ENCODE measurements at places on chromosomes 12 and 14.
A peak's percentile ranks its signal among the peaks of the same experiment; 100 is the strongest.

- no peak overlapping the region for H3K27ac ChIP-seq
- no peak for DNase-seq
- H3K4me1 ChIP-seq = peaks cover 4% of the 10 kb centered on the region
- H3K4me3 ChIP-seq = no peak overlapping the region
- H3K36me3 ChIP-seq = no peaks in the 10 kb centered on the region
Measured at GRCh38 chr12:115450710-115451109, 766.7 kb upstream of the TBX3 start.

DNA sequence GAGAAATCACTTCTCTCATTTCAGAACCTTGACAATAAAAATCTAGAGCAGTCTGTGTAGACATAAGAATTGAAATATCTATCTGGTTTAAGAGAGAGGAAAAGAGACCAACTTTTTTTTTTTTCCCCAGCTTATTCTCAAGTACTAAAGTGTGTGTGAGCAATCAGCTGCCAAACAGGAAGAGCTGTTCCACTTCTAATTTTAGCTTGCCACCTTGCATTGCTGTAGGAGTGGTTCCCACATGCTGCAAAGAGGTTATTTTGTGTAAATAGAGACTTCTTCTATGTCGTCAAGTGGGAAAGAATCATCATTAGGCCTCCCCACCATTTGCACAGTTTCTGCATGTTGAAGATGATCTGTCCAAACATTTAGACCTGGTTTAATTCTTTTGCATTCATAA, 142.6 kb downstream of the NPAS3 start:
- DNase-seq = no peak
- H3K4me1 ChIP-seq = no peaks in the 10 kb centered on the region
- H3K27ac ChIP-seq = no peak overlapping the region

DNA sequence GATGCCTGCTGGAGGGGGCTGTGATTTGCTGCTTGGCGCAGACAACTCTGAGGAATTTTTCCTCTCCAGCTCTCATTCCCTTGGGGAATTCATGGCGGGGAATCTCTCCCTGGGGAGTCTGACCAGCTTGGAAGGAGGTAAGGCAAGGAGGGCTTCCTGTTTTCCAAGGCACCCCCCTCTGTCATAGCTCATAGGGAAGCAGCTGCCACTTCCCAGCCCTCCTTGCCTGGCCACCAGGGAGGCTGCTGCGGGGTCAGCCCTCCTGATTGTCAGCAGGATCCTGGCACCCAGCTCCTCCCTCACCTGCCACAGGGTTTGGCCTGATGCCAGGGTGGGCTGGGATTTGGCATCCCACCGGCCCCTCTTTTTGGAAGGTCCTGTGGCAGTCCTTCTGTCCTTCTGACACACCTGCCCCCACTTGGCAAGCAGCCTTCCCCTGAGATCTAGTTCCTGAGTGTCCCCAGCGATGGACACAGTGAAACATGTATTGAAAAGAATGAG, 74.9 kb downstream of the TSPAN9 start:
- no peak overlapping the region for H3K27ac ChIP-seq
- no peak overlapping the region for H3K4me3 ChIP-seq
- H3K36me3 ChIP-seq = no peaks in the 10 kb centered on the region
- no peaks in the 10 kb centered on the region for H3K4me1 ChIP-seq
- no peaks in the 10 kb centered on the region for H3K27me3 ChIP-seq

DNA sequence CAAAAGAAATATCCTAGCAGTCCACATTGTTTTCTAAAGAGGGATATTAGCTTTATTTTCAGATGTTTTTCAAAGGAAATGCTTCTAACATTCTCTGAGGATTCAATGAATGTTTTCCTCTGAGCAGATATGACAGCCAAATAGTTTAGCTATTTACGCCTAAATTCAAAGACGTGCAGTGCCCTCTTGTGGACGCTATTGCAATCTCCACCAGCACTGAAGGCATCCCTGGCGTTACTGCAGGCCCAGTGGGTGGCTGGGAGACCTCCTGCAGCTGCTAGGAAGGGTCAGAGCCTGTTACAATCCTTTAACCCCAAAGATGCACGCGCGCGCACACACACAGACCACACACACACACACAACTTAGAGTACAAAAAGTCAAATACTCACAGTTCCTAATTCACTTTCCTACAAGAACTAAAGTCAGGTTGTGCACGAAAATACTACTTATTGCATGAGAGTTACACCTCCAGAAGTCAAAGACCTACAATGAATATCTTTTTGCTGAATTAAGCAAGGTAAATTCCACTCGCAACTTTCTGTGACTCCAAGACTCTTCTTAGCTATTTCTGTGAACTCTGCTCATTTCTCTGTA, 589.3 kb upstream of the TMEM132C start:
- H3K27ac ChIP-seq = no peak overlapping the region
- no peaks in the 10 kb centered on the region for H3K27me3 ChIP-seq
- H3K4me3 ChIP-seq = no peak overlapping the region
- peak; percentile 97 for DNase-seq
- H3K4me1 ChIP-seq = peaks cover 6% of the 10 kb centered on the region

GRCh38 chr12:29427964-29428363, 47.0 kb upstream of the ERGIC2 start:
- H3K4me3 ChIP-seq = no peak overlapping the region
- DNase-seq = peak; percentile 53
- H3K36me3 ChIP-seq = no peaks in the 10 kb centered on the region
- peaks cover 56% of the 10 kb centered on the region for H3K4me1 ChIP-seq

GRCh38 chr14:50045039-50045711, 71.2 kb downstream of the VCPKMT start:
- DNase-seq = peak; percentile 97
- H3K27ac ChIP-seq = peak overlapping the region; percentile 97
- H3K4me3 ChIP-seq = no peak overlapping the region
- no peaks in the 10 kb centered on the region for H3K27me3 ChIP-seq
- H3K36me3 ChIP-seq = no peaks in the 10 kb centered on the region

- no peaks in the 10 kb centered on the region for H3K4me1 ChIP-seq
- no peak for DNase-seq
- H3K27ac ChIP-seq = no peak overlapping the region
- no peaks in the 10 kb centered on the region for H3K27me3 ChIP-seq
- H3K4me3 ChIP-seq = no peak overlapping the region
- no peaks in the 10 kb centered on the region for H3K36me3 ChIP-seq
Measured at GRCh38 chr14:106120101-106120500, 593.7 kb downstream of the TMEM121 start.

GRCh38 chr12:59595883-59596540, at the start of gene SLC16A7:
Gene SLC16A7 (plus strand): TSS chr12:59596029. CDS start chr12:59704802, 108,773 bp downstream.
- peaks cover 17% of the 10 kb centered on the region for H3K4me1 ChIP-seq
- H3K4me3 ChIP-seq = peak within 1 kb of the TSS; percentile 94
- peak; percentile 84 for DNase-seq
- H3K27ac ChIP-seq = peak within 1 kb of the TSS; percentile 41
- no peaks in the 10 kb centered on the region for H3K27me3 ChIP-seq

DNA sequence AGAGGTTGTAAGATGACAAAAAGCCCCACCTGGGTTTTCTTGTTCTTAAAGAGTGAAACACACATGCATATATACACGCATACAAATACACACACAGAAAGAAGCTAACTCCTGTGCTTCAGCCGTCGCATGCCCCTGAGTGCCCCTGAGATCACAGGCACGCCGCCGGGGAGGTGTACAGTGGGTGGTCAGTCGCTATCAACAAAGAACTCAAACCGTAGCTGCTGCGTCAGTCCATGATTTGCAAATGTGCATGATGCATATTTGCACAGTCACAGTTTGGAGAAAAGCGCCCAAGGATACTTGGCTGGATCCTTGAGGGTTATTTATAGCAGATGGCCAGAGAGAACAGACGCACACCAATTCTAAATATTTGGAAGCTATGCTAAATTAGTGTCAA, 206.9 kb downstream of the TMEM132D start:
- no peak overlapping the region for H3K4me3 ChIP-seq
- no peaks in the 10 kb centered on the region for H3K36me3 ChIP-seq
- no peak overlapping the region for H3K27ac ChIP-seq

- no peaks in the 10 kb centered on the region for H3K36me3 ChIP-seq
- H3K4me3 ChIP-seq = no peak overlapping the region
- no peak for DNase-seq
- H3K27me3 ChIP-seq = no peaks in the 10 kb centered on the region
- no peaks in the 10 kb centered on the region for H3K4me1 ChIP-seq
Measured at GRCh38 chr12:49809906-49810389, 18.3 kb downstream of the NCKAP5L start.

- H3K4me3 ChIP-seq = no peak overlapping the region
- H3K36me3 ChIP-seq = no peaks in the 10 kb centered on the region
- H3K27me3 ChIP-seq = peaks cover 31% of the 10 kb centered on the region
Measured at GRCh38 chr14:44866770-44867169, 95.0 kb downstream of the KLHL28 start.

DNA sequence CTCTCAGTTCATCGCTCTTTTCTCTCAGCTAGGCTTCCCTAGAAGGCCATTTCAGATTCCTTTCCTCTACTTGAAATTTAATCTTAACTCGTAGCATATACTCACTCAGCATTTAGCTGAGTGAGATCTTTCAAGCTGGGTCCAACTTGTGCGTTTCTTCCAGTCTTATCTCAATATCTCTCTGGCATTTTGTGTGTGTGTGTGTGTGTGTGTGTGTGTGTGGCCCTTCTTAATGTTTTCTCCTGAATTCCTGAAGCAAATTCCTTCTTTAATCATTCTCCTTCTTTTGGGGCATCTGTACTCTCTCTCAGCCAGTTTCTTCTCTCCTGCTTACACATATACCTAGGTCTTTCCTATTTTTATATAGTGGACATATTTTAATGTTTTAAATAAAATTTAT, 129.1 kb downstream of the KITLG start:
- H3K27ac ChIP-seq = no peak overlapping the region
- no peaks in the 10 kb centered on the region for H3K36me3 ChIP-seq
- no peak for DNase-seq
- no peak overlapping the region for H3K4me3 ChIP-seq

DNA sequence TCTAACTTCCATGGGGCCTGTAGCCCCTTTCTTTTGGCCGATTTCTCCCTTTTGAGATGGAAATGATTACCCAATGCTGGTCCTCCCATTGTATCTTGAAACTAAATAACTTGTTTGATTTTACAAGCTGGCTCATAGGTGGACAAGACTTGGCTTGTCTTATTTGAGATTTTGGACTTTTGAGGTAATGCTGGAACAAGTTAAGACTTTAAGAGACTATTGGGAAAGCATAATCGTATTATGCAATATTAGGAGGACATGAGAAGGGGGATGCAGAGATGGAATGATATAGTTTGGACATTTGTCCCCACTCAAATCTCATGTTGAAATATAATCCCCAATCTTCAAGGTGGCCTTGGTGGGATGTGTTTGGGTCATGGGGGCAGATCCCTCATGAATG, 49.2 kb upstream of the LYZ start:
- H3K36me3 ChIP-seq = no peaks in the 10 kb centered on the region
- DNase-seq = no peak
- no peaks in the 10 kb centered on the region for H3K4me1 ChIP-seq
- H3K27me3 ChIP-seq = 0 out of 2 replicates have a peak, but pooled peaks cover 3% of the 10 kb centered on the region
- no peak overlapping the region for H3K4me3 ChIP-seq

- no peak overlapping the region for H3K27ac ChIP-seq
- no peaks in the 10 kb centered on the region for H3K36me3 ChIP-seq
- no peaks in the 10 kb centered on the region for H3K27me3 ChIP-seq
- DNase-seq = no peak
Measured at GRCh38 chr14:105388110-105388951, 10.0 kb upstream of the TEX22 start.

DNA sequence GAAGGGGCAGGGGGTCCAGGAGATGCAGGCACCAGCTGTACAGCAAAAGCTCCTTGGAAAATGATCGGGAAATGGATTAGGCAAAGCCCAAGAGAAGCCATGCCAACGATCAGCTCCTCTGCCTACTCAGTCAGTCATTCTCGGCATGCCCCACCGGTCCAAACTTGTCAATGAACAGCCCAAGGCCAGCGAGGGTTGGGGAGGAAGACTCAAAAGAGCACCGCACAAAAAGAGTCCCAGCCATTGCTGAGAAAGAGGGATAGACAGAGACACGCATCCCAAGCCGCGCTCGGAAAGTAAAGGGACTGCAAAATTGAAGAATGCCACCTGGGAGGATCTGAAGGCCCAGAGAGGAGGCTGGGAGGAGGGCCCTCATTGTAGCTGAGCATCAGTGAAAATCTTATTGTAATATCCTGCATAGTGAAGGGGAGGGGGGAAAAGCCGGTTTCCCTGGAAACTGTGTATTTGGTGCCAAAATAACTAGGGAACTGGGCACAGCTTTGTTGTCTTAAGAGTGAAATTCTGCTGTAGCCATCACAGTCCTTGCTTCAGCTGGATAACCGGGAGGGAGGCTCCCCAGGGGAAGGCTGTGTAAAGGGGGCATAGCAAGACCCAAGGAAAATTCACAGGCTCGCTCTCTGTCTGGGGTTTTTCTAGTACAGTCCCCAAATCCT, 4.7 kb downstream of the KDM2B start:
- H3K27me3 ChIP-seq = no peaks in the 10 kb centered on the region
- peaks cover 11% of the 10 kb centered on the region for H3K36me3 ChIP-seq
- peak overlapping the region; percentile 39 for H3K4me3 ChIP-seq

DNA sequence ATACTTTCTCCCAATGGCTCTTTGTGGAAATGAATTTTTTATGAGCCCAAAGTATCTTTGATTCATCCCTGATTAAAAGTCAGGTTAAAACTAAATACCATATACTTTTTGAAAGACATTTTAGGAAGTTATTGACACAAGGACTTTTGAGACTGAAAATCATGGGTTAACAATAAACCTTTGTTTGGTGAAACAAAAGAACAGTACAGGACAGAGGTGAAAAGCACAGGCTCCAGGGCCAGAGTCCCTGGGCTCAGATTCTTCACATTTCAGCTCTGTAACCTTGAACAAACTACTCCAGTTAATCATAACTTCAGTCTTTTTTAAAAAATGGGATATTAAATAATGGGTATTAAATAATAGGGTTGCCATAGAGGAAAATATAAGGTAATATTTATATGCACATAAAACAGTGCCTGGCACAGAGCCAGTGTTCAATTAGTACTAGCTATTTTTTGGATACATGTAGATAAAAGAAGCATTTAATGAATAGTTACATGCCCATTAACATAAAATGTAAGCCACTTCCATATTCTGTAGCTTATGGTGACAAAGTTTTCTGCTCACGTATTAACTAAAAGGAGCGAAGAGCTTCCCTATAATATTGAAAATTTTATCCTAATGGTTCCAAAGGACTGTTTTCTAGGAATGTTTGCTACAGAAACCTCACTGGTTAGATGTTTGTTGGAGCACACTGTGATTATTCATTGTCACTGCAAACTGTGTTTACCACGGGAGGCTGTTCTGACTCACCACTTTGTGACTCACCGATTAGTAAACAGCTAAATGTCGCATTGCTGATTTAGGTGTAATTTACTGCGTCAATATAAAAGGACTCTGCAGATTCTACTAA, 255.4 kb downstream of the DAD1 start:
- peak overlapping the region; percentile 90 for H3K27ac ChIP-seq
- H3K36me3 ChIP-seq = no peaks in the 10 kb centered on the region
- peaks cover 31% of the 10 kb centered on the region for H3K4me1 ChIP-seq
- H3K27me3 ChIP-seq = no peaks in the 10 kb centered on the region
- H3K4me3 ChIP-seq = peak overlapping the region; percentile 62

GRCh38 chr12:94952325-94952724, 51.2 kb downstream of the NDUFA12 start:
- no peak for DNase-seq
- H3K4me1 ChIP-seq = peaks cover 28% of the 10 kb centered on the region
- H3K4me3 ChIP-seq = no peak overlapping the region
- no peak overlapping the region for H3K27ac ChIP-seq

GRCh38 chr12:70831543-70831942, 89.0 kb downstream of the PTPRR start:
- peak; percentile 86 for DNase-seq
- peak overlapping the region; percentile 24 for H3K27ac ChIP-seq
- H3K36me3 ChIP-seq = no peaks in the 10 kb centered on the region
- no peak overlapping the region for H3K4me3 ChIP-seq
- H3K27me3 ChIP-seq = no peaks in the 10 kb centered on the region
